ENCODE measurements at places on chromosomes 16 and 17. TPM values are rescaled to one million over a fixed set of nuclear protein-coding genes. Genes with fewer than 3 reads are reported as not detected.

DNA sequence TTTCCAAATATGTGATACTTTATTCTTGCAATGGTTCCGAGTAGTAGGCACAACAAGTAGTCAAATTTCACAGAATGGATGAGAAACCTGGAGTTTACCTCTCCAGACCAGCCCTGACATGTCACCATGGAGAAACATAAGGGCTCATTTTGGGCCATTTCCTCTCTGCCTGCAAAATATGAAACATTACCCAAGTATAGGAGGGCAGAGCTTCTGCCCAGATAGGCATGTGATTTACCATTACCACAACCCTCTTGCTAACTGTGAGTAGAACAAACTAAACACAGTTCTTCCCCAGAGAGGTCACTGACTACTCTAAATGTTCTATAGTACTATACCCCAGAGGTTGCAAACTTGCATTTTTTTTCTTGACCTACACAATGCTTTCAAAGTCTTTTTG lies 15.7 kb upstream of the KPNB1 start:
- no peak for DNase-seq

DNA sequence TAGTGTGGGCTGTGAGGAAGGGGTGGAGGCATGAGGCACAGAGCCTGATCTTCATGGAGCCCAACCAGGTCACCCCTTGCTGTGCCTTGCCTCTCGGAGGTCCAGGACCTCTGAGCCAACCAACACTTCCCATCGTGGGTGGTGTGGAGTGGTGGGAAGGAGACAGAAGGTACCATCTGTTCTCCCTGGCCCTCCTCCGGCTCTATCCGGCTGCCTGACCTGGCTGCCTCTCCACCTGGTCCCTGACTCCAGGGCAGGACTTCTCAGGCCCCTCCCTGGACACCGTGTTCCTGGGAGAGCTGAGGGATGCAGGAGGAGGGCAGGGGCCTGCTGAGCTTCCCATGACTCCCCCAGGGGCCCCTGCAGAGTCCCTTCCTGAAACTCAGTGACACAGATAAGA lies 3.9 kb downstream of the PDK2 start:
- DNase-seq = no peak

- DNase-seq = peak; percentile 28
Measured at GRCh38 chr16:88920618-88921590, 54.4 kb upstream of the PABPN1L start.

Gene DNAJC7
- 150 TPM for total RNA-seq

- DNase-seq = no peak
Measured at GRCh38 chr16:15954814-15955151, 5.4 kb downstream of the ABCC1 start.
